Activated T-cell treated with anti-CD3 and anti-CD28 coated beads, Interleukin-2, amount 50 U/mL, for 48 hours (primary cell): ENCODE measurements at places on chromosomes 16 and 17.

DNA sequence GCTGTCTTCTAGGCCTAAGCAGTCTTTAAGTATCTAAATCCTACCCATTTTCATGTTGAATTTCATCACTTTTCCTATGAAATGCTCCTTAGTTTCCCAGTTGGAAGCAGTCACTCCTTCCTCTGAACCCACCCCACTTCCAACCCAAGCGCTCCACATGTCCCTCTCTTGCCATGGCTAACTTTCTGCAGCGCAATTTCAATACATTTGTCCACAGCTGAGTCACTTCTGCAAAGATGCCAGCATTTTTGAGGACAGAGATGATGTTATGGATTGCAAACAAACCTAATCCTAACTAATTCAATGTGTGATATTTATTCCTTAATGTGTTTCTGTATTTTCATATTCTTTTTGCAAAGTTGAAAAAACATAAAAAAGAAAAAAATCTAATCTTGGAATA lies 71.7 kb downstream of the HLF start:
- no peak for DNase-seq

- no peak for DNase-seq
Measured at GRCh38 chr16:3060339-3061127, 4.9 kb upstream of the IL32 start.

DNA sequence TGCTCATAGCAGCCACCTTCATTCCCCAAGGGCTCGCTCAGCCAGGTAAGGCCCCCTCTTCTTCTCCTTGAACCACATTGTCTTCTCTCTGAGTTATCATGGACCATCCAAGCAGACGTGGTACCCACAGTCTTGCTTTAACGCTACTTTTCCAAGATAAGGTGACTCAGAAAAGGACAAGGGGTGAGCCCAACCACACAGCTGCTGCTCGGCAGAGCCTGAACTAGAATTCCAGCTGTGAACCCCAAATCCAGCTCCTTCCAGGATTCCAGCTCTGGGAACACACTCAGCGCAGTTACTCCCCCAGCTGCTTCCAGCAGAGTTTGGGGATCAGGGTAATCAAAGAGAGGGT lies 272 bp downstream of the CCL2 start:
- no peak for DNase-seq

DNA sequence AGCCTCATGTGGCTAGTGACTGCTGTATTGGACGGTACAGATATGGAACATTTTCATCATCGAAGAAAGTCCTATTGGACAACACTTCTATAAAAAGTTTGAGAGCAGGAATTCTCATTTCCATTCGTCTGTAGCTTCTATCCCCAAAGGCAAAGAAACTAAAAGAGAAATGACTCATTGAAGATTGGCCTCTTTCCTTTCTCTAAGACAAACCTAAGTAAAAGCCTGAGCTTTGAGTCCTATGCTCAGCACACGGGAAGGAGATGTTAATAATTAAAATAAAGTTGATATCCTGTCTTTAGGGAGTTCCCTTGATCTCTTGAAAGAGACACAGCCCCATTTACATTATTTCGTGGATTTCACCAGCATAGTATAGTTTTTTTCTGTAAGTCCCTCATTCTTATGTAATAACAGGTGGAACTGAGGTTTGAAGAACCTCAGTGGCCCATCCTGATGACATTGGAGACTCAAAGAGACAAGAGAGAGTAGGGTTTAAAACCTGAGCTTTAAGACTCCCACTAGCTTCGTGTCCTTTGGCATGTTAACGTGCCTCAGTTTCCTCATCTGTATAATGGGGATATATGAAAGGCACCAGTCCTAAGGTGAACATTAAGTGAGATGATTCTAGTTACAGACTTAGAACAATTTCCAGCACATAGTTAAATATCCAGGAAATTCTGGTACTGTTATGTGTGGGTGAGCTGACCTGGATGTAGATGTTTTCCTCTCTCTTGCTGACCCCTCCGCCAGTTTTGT lies 174.0 kb downstream of the IRX3 start:
- no peak for DNase-seq

GRCh38 chr16:84891149-84891795 lies 71.5 kb downstream of the CRISPLD2 start:
- no peak for DNase-seq

- DNase-seq = peak; percentile 77
Measured at GRCh38 chr16:68760671-68761275, 23.7 kb downstream of the CDH1 start.

DNA sequence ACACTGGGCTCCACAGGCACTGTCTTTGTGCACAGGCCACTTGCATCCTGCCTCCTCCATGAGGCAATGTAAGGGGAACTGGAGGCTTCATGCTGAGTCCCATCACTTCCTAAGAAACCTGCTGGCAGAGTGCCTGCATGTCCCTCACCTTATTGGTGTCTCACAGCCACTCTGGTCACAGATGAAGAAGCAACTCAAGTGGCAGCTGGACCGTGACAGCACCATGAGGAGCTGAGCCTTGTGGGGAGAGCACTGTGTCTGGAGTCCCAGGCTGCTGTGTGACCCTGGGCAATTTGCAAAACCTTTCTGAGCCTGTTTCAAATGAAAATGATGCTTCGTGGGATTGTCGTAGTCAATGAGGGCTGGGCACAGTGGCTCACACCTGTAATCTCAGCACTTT lies 19.5 kb downstream of the ANKRD40 start:
- no peak for DNase-seq

DNA sequence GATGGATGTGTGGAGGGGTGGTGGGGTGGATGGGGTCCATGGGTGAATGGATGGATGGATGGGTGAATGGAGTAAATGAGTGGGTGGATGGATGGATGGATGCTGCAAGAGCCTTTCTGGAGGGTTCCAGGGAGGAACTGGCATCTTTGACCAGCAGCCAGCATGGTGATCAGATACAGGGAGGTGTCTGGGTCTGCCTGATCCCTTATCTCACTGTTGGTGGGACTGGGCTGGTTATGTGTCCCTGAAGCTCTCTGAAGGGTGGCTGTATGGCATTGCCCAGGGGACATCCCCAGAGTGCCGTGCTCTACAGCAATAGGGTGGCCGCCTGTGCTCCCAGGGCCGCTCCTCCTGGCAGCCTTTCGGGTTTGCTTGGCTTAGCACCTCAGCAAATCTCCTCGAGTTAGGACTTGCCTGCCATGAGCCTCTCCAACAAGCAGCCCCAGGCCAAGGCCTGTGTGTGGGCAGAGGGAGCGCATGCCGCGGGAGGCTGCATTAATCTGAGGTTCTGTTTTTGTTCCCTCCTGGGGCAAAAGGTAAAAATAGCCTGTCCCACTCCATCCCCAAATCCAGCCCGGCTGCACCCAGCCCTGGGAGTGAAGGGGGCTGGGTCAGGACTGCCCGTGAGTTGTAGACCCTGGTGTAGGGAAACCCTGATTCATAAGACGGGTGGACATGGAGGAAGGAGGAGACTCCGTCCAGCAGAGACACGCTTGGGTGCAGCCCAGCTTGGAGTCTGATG lies 165.4 kb downstream of the SEC14L1 start:
- DNase-seq = no peak

GRCh38 chr17:45902892-45903346 lies 8.6 kb downstream of the MAPT start:
- no peak for DNase-seq

DNA sequence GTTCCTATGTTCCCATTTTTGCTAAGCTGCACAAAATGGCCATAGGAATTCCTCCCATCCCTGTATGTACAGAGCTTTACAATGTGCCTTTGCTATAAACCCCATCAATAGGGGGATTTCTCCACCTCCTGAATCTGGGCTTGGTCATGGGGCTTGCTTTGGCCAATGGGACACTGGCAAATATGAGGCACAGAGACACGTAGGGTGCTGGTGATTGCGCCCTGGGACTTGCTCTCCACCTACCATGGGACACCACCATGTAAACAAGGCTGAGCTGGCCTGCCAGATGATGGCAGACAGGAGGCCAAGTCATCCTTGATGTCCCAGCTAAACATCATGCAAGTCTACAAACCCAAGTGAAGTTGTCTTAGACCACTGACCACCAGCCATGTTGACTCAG lies 15.3 kb upstream of the ALDH3A1 start:
- DNase-seq = no peak

DNA sequence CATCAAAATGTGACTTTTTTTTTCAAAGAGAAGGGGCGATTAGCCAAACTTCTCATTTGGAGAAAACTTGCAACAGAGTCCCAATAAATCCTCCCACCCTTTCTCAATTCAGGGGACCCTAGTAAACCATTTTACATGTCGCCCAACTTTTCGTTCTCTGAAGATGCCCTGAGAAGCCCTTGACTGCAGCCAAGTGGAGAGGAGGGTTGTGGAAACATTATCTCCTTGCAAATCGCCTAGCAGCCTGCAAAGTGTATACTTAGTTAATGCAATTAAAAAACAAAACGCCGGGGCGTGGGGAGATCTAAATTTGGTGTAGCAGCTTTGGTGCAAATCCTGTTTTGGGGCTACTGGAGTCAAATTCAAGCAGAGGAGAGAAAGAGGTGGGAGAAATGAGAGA lies 1.2 kb upstream of the SHISA9 start:
- DNase-seq = no peak

GRCh38 chr17:37043201-37043600 lies 94.4 kb downstream of the AATF start:
- DNase-seq = no peak

GRCh38 chr16:69823831-69824563 lies 61.9 kb downstream of the WWP2 start:
- no peak for DNase-seq

DNA sequence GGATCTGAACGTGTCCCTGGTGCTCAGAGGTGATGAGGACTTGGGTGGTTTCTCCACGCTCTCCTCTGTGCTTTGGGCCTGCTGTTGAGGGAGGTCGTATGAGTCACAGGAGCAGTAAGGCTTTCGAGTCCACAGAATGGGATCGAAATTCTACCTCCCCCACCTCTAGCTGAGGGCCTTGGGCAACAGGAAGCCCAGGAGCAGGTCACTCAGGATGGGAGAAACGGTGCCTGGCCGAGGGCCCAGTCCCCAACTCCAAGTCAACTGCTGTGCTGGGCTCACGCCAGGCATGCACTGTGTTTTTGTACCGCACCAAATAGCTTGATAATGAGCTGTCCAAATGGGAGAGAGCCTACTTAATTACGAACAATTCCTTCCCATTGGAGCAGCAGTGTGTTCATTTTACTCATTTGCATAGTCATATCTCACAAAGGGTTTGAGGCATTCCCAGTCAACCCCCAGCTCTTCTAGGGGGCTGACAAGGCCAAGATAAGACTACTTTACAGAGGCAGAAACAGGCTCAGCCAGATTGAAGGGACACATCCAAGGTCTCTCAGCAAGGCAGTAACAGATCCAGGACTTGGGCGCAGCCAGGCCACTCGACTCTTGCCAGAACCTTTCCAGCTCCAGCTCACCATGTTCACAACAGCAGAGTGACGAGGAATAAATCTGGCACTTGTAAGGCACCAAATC lies 53.6 kb downstream of the WNT3 start:
- no peak for DNase-seq

DNA sequence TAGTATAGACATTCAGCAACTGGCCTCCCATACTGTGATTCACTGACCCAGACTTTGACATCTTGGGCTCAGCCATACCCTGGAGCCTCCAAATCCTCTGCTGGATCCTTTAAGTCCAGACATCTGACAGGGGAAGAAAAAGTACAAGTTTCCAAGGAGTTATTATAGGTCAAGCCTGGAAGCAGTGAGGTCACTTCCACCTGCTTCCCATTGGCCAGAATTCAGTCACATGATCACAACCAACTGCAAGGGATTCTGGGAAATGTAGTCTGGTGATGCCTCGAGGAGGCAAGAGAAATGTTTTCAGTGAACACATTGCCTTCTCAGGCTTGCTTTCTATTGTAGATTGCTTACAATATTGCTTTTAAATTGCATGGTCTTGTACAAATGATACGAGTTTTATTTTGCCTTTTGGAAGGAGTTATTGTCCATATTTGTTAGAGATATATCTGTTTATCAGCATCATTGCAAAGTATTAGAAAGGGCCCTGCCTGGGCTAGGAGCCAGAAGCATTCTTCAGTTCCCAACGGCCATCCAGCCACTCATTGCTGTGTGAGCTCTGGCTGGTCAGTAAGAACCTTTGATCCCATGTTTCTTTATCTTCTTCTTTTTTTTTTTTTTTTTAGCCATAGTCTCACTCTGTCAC lies 696.9 kb downstream of the WWOX start:
- DNase-seq = peak; percentile 60

DNA sequence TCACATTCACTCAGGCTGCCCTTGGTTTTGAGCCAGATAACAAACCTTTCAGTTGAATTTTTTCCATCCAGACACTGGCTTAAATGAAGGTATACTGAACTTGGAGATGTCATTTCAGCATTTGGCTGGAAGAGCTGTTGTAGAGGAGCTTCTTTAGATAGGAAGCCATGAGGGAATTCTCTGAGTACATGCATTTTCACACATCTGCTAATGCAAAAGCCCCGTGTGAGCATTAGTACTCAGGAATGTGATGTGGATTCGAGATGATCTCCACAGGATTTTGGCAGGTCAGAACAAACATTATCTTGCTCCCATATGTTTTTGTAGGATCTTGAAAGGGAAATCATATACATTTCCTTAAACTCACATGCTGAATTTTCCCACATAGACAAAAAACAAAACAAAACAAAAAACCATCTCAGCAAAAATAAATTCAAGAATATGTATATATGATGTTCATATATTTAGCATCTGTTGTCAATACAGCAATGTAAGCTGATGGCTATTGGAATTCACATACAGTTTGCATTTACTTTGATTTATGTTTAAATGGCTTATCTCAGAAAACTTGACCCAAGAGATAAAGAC lies 277.2 kb upstream of the TBX2 start:
- DNase-seq = no peak

- no peak for DNase-seq
Measured at GRCh38 chr16:84975066-84975465, 36.3 kb downstream of the ZDHHC7 start.

DNA sequence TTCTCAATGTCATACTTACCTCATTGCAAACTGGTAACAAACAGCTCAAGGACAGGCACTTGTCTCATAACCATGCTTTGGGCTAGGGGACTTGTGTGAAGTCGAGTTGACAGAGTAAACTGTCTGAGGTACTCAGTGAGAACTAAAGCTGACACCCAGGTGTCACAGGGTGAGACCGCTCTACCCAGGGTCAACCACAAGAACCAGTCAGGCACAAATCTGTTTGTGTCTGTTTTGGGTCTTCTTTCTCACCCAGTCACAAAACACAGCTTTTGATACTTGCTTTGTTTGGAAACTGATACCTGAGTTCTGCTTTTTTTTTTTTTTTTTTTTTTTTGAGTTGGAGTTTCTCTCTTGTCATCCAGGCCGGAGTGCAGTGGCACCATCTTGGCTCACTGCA lies 161.1 kb downstream of the STX8 start:
- DNase-seq = no peak

GRCh38 chr17:77746896-77747554 lies 211.5 kb upstream of the TNRC6C start:
- DNase-seq = no peak

DNA sequence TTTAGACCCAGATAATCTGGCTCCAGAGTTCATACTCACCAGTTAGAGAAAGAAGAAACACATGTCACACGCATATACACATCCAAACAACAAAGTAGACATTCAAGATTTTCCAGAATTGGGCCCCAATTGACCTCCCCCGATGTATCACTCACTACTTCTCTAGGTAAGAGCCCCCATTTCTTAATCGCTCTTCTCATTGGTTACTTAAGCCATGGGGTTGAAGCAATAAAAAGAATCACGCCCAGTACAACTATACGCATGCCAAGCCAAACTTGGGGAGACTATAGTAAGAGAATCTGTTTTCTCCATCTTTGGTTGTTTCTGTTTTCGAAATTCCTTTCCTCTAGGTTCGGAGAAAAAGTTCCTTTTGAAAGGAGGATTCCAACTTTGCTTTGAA lies 565 bp downstream of the DDX52 start:
- no peak for DNase-seq
